ENCODE measurements at places on chromosomes 5 and 9. TPM values are rescaled to one million over a fixed set of nuclear protein-coding genes. Genes with fewer than 3 reads are reported as not detected.

Gene CSF1R
- total RNA-seq = not detected

Gene KIF20A
- total RNA-seq = 78.7 TPM

Gene NEUROG1
- not detected for total RNA-seq

Gene RMRP
- 1,920 TPM for total RNA-seq

Measured in mammary microvascular endothelial cell (primary cell).